ENCODE measurements at places on chromosomes 12 and 14.

GRCh38 chr14:69671365-69672030, 60.1 kb downstream of the SUSD6 start:
- DNase-seq = no peak

DNA sequence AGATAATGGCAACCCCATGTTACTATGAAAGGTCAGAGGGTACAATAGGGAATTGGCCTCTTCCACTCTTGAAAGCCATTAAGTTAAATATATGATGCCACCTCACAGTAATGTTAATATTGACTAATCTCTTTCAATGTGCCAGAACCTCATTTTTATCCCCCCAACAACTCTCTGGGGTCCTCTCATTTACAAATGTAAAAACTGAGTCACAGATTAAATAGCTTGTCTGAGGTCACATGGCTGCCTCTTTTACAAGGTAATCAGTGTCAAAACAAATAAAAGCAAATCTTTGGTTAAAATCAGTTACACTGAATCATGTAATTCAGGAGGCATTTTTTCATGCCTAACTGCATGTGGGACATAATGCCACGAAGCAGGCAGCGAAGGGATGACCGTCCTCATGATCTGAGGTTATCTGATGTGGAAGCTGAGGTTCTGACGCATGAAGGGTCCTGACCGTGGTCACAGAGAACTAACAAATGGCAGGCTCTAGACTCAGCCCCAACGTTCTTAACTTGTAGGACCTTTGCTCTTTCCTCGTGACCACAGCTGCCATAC, 78.5 kb downstream of the PTPN21 start:
- DNase-seq = no peak

DNA sequence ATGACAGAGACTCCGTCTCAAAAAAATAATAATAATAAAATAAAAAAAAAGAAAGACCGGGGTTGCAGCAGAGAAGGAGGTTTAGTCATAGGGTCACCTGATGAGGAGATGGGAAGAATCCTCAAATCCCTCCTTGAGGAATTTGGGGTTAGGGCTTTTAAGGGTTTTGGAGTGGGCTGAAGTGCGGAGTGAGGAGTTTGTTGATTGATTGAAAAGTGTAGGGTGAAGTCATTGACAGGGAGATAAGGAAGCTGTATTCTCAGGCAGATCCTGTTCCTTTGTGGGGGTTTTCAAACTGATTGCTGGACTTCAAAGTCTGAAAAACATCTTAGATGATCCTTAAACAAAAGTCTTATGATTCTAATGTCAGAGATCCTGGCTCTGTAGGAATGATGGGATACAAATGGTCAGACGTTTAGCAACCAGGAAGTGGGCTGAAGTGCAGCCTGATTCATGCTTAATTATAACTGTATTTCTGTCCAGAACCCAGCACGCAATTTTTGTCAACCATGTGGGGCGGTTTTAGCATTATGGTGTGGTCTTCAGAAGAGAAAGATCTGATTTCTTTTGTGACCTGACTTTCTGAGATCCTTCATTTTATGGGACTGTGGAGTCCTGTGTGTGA, 16.0 kb downstream of the FNTB start:
- no peak for DNase-seq

- no peak for DNase-seq
These were observed 43.6 kb upstream of the PPP2R5C start for GRCh38 chr14:101717663-101718490.

GRCh38 chr14:94965551-94966313, 191.6 kb downstream of the DICER1 start:
- no peak for DNase-seq

DNA sequence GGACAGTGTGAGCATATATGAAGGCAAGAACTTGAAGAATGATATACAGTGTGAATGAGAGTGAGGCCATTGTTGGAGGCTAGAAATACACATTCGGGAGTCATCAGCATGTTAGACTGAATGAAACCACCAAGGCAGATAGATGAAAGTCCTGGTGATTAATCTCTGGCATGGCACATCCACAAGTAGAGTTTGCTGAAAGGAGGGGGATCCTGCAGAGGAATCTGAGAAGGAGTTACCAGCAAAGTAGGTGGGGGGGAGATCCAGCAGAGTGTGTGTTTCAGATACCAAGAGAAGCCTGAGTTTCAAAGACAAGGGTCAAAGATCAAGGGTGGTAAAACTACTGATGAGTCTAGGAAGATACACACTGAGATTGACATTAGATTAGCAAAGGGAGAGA, 426.7 kb upstream of the DCN start:
- DNase-seq = no peak

DNA sequence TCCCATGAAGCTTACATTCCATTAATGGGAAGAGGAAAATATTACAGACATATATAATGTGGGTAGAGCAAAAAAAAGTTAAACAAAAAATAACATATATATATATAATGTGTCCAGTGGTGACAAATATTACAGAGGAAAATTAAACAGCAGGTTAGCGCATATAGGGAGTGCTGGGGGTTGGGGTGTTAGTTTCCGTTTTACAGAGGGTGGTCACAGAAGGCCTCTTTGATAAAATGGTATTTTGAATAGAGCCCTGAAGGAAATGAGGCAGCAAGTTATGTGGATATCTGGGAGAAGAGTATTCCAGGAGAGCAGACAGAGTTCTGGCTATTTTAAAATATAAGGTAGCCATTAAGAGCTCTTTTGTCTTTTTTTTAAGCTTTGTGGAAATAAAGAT, 73.2 kb downstream of the DCAF5 start:
- DNase-seq = no peak

DNA sequence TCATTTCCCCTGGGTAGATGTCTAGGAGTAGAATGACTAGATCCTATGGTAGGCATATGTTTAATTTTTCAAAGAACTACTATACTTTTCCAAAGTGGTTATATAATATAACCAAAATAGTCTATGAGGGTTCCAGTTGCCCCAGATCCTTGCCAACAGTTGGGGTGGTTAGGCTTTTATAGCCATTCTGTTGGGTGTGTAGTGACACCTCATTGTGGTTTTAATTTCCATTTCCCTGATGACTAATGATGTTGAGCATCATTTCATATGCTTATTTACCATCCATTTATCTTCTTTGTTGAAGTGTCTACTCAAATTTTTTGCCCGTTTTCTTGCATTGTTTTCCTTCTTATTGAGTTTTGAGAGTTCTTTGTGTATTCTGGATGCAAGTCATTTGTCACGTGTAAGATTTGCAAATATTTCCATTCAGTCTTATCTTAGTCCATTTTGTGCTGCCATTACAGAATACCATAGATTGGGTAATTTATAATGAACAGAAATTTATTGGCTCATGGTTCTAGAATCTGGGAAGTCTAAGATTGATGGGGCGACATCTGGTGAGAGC, 4.7 kb downstream of the SYNE2 start:
- DNase-seq = no peak
